ENCODE measurements at places on chromosomes 2 and 18.
A peak's percentile ranks its signal among the peaks of the same experiment; 100 is the strongest.

GRCh38 chr2:104539649-104540048, 314.3 kb upstream of the POU3F3 start:
- DNase-seq, result no peak

GRCh38 chr2:238290091-238290509, 1.7 kb upstream of the PER2 start:
- no peak for DNase-seq

- no peak for DNase-seq
Observed at GRCh38 chr2:217887841-217888701, 114.7 kb downstream of the TNS1 start.

- peak; percentile 71 for DNase-seq
Observed at GRCh38 chr2:74849228-74849892, 15.4 kb downstream of the HK2 start.

GRCh38 chr2:207865210-207865609, 95.5 kb upstream of the FZD5 start:
- DNase-seq, result no peak

GRCh38 chr2:218370410-218371063, 11.5 kb upstream of the SLC11A1 start:
- DNase-seq, result no peak
